ENCODE measurements at places on chromosomes 6 and 20.

- peak; percentile 57 for DNase-seq
These were observed at the start of gene IL20RA for GRCh38 chr6:137044366-137045221. Gene IL20RA, minus strand, starts transcription at chr6:137044965. Its CDS starts 237 bp downstream, at chr6:137044728.

DNA sequence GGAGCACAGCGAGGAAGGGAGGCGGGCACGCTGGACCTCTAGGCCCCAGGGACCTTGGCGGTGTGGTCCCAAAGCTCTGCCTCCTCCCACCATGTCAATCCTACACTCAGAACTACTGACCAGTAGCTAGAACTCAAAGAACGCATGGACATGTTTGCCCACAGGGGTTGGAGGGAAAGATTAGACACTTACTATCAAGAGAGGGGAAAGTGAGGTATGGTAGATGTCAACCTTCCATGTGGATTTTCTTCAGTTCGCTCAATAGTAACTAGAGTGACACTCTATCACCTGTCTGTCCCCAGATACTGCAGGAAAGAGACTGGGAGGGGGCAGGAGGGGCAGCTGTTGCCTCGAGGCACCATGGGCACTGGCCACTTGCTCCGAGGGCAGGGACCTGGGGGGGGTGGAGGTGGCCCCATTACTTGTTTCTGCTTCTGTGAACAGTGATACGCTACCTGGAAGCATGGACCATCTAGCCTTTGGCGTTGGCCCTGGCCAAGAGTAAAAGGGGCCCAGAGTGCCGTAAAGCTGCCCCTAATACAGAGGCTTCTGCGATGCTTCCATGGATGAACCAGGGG, 912 bp upstream of the DIDO1 start:
- DNase-seq = no peak

GRCh38 chr6:33983109-33983716, 162.7 kb downstream of the GRM4 start:
- no peak for DNase-seq

DNA sequence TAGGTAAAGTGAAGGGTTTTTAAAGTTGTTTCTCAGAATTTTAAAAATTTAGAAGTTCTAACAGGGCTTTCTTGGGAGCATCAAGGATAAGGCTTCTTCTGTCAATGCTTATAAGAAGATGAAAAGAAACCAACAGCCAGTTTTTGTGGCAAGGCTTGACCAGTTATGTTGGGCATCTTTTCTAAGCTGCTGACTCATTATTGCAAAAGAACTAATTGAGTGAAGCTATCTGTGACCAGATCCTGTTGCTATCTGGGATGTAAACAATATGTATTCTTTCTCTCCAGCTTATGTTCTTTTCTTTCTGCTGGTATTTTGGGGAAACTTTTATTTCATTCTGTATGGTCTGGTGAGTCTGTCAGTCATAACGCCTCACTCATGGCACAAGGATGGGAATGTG, 643.8 kb downstream of the HDGFL1 start:
- no peak for DNase-seq

GRCh38 chr20:51163996-51164600, 141.2 kb upstream of the KCNG1 start:
- DNase-seq = no peak

DNA sequence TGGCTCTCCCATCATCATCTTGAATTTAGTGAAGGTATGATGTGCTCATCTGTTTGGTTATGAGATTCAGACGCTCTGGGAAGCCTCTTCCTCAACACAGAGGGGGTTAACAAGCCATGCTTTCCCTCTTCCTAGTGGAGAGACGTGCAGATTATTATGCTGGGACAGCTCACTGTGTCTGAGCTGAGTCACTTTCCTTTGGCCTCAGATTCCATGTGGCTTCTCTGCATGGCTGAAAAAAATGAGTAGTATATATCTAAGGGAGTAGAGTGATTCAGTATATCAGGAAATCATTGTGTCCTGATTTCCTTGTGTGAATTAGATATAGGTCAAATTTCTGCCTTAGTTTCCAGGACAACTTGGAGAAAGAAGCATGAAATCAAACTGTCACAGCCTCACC, 52.6 kb downstream of the FIG4 start:
- no peak for DNase-seq

DNA sequence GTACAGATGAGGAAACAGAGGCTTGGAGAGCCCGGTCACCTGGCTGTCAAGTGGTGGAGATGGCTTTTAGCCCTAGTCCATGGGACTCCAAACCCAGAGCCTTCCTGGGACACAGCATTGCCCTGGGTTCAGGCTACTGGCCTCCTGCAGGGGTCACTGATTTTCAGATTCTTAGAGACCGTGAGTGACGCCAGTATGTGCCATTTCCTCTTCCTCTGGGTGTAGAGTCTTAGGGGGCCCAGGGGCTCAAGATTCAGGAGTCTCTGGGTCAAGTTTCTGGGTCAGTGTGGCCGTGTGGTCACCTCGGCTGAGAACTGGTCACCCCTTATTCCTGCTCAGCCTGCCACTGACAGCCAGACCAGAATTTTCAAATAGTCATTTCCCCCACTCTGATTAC, 574 bp downstream of the ARHGAP40 start:
- DNase-seq = no peak

DNA sequence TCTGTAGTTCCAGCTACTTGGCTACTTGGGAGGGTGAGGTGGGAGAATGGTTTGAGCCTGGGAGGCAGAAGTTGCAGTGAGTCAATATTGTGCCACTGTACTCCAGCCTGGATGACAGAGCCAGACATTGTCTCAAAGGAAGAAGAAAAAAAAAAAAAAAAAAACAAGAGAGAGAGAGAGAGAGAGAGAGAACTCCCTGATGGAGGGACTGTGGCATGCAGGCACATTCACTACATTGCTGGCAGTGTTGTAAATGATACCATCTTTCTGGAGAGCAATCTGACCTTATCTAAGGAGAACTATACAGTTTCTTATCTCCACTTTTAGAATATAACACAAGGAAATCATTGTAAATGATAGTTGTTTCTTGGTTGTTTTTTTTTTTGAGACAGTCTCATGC, 85.1 kb downstream of the MDN1 start:
- no peak for DNase-seq

GRCh38 chr6:73503027-73503772, 17.6 kb downstream of the EEF1A1 start:
- no peak for DNase-seq

GRCh38 chr6:45886776-45887175, 128.9 kb downstream of the CLIC5 start:
- no peak for DNase-seq

- DNase-seq = no peak
These were observed 465.0 kb upstream of the GJE1 start for GRCh38 chr6:141667580-141668309.

GRCh38 chr6:36297051-36297450, 27.2 kb downstream of the PNPLA1 start:
- DNase-seq = no peak

DNA sequence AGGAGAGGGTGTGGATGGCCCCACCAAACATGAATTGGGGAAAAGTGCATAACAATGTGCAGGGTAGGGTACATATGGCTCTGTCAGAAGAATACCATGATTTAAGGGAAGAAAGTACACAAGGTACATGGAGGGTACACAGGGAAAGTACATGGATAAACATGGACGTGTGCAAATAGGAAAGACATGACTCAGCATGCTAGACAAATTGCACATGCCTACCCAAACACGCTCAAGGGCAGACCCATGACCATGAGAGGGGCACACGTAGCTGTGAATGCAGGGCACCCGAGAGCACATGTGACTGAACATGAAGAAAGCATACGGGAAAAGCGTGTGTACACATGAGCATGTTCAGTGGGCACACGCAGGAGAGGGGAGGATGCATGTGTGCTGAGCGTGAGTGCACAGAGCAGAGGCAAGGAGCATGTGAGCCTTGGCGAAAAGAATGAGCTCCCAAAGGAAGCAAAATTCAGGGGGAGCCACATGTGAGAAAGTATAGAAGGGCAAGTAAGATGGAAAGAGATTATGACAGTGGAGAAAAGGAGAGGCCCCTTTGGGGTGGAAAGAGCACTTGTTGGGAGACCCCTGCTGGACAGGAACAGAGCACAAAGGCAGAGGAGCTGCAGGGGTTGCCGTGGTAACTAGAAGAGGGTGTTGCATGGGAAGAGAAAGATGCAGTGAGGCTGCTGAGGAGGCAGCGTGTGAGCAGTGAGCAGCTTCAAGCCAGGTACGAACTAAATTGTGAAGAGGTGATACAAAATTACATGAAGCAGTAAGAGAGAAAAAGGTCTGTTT, 17.8 kb downstream of the OR2H2 start:
- peak; percentile 39 for DNase-seq

DNA sequence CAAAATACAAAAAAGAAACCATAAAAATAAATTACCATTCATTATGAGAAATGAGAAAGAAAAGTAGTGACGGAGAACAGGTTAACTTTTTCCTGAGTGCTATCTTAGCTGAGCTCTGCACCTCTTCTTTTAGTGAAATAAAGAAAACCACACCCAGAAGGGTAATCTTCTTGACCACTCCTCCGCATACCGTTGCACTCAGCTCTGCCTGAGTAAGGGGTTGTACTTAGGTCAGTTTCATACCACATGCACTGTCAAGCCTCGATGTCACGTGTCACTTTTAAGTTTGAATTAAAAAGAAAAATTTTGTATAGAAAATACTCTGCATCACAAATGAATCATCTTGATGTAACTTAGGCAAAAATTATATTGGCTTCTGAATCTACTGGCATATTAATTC, 2.8 kb downstream of the EZR start:
- DNase-seq = peak; percentile 49

DNA sequence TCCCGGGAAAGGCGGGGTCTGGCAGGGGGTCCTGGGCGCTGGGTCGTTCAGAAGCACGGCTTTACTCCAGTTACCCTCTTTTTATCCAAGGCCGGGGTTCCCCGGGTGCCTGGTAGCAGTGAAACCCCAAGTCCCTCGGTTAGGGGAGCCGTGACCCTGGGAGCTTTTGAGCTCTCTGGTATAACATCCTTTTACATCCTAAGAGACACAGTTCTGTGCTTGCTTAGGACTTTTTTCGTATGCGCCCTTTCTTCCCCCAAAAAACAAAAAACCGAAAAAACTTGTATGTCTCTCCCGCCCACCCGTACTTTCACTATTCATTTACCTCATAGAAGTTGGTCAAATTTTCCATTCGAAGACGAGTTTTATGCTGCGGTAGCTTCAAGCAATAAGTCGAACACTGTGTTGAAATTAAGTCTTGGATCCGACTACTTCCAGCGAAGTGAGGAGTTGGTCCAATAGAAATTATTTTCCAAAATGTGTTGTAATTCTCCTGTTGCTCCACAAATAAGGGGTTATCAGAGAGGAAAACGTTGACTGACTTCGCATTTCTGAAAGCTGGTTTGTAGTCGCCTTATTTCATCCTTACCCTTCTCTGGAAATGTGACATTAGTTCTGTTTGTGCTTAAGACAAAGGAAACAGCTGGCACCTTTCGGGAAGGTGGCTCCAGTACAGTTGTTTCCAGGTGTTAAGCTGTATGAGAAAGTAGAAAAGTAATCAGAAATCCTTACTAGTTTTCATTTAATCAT, 816 bp upstream of the MAN1A1 start:
- DNase-seq = peak; percentile 38

DNA sequence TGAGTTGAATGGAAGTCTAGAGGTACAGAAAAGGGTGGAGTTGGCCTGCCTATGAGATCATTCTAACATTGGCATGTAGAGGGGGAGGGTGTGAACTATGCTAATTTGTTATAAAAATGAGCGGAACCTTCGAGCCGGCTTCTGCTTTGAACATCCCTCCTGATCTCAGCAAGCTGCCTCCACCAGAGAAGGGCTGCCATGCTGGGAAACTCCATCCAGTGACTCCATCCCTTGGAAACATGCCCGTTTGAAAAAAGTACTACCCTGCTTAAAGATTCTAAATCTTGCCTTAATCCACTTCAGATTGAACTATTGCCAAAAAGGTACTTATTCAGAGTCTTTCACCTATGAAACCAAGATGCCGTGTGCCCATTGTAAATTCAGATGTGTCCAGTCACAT, 43.6 kb upstream of the TMEM170B start:
- DNase-seq = no peak

- DNase-seq = peak; percentile 71
These were observed at the start of gene SIM1 for GRCh38 chr6:100464903-100465700. Gene SIM1, minus strand, starts transcription at chr6:100464921. Its CDS starts 1,453 bp downstream, at chr6:100463468.

DNA sequence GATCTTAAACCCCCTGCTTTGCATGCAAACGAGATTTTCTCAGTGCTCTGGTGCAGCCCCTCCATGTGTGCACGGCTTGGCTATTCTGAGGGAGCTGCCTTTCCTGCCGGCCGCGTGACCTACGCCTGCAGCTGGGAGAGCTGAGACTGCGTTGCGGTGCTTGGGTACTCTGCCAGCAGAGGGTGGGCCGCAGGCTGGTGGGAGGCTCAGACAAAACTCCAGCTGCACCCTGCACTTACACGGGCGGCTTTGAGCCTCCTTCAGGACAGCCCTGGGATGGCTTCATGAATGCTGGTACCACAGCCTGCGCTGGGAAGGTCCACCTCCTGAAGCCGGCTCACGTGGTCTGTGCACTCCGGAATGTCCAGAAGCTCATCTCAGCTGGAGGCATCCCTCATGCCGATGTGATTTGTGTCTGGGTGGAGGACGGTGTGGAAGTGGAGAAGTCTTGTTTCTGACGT, 223.7 kb downstream of the DLL1 start:
- DNase-seq = no peak

DNA sequence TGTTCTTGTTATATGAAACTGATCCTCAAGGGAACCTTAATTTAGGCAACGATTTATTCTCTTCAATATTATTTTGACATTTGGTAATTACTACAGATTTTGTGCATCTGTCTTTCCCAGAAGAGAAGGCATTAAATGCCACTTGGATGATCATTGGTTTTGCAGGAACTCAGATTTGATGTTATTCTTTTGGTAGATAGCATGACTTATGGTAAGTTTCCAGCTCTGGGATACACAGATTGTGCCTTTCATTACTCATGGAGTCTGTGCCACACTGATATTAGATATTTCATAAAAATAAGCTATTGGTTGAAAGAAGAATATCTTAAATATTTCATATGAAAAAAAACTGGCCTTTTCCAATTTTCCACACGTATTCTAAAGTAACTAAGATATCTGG, 120.1 kb downstream of the AIG1 start:
- no peak for DNase-seq
